Fibroblast of the aortic adventitia (primary cell): ENCODE measurements at places on chromosomes 2 and 18. TPM values are rescaled to one million over a fixed set of nuclear protein-coding genes. Genes with fewer than 3 reads are reported as not detected.
A peak's percentile ranks its signal among the peaks of the same experiment; 100 is the strongest.

- DNase-seq: no peak
These were observed 2.5 kb downstream of the GALNT5 start for GRCh38 chr2:157259960-157260359.

- peak; percentile 78 for DNase-seq
These were observed 124.7 kb downstream of the HDAC4 start for GRCh38 chr2:239275847-239276831.

DNA sequence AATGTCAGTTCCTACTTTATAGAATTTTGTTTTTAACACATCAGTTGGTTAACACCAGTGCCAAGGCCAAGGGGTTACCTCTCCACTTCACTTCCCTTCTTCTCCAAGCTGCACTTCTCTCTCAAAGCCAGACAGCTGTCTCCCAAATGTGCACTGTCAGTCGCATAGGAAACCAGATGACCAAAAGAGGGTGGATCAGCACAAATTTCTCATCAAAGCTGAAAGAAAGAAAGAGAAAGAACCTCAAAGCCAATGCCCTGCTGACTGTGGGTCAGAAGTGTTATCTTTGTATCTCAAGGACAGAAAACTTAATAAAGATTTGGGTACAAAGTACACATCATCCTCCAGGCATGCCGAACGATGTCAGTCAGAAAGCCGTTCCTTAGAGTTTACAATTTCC is 32.2 kb downstream of the SPATS2L start:
- no peak for DNase-seq

GRCh38 chr2:167783261-167784083 is 463.9 kb downstream of the STK39 start:
- DNase-seq: no peak

GRCh38 chr2:69893684-69894551 is at the start of gene SNRNP27:
Gene SNRNP27, plus strand, starts transcription at chr2:69893956. Its CDS starts 29 bp downstream, at chr2:69893985.
- DNase-seq: peak; percentile 88

GRCh38 chr2:203893401-203893800 is 25.8 kb downstream of the CTLA4 start:
- DNase-seq: peak; percentile 95

GRCh38 chr2:20479835-20480234 is 33.0 kb downstream of the RHOB start:
- no peak for DNase-seq

TRMT61B gene
- total RNA-seq: 14.5 and 15.2 TPM in 2 replicates

PSMA8 gene
- not detected in 2 replicates for total RNA-seq

ADAM23 gene
- 1.9 and 7.8 TPM in 2 replicates for total RNA-seq

UCN gene
- total RNA-seq: 0.27 and 1.1 TPM in 2 replicates

GRCh38 chr2:67917332-67918054 is 145.3 kb downstream of the C1D start:
- DNase-seq: peak; percentile 97

DNA sequence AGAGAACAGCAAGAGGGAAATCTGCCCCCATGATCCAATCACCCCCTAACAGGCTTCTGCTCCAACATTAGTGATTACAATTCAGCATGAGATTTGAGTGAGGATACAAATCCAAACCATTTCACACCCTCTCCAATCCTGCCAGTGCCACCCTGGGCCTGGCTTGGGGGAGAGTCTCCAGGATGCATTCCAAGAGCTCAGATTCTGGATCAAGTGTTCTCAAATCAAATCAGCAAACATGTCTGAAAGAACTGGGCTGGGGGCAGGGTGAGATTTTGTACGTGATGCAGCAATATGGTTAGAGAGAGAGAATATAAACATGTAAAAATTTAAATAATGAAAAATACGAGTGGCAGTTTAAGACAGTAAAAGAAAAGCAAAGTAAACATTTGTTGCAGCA is 2100.9 kb upstream of the CELF4 start:
- DNase-seq: no peak

DNA sequence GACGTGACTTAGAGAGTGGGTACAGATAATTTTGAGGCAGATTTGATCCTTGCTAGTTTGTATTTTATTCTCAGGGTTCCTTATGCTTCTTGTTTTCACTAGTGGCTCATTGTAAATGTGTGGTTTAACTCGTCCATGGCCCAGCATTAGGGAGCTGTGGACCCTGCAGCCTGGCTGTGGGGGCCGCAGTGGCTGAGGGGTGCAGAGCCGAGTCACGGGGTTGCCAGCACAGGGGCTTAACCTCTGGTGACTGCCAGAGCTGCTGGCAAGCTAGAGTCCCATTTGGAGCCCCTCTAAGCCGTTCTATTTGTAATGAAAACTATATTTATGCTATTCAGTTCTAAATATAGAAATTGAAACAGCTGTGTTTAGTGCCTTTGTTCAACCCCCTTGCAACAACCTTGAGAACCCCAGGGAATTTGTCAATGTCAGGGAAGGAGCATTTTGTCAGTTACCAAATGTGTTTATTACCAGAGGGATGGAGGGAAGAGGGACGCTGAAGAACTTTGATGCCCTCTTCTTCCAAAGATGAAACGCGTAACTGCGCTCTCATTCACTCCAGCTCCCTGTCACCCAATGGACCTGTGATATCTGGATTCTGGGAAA is 269.9 kb downstream of the MYT1L start:
- DNase-seq: no peak

ASB18 gene
- not detected in 2 replicates for total RNA-seq

DNA sequence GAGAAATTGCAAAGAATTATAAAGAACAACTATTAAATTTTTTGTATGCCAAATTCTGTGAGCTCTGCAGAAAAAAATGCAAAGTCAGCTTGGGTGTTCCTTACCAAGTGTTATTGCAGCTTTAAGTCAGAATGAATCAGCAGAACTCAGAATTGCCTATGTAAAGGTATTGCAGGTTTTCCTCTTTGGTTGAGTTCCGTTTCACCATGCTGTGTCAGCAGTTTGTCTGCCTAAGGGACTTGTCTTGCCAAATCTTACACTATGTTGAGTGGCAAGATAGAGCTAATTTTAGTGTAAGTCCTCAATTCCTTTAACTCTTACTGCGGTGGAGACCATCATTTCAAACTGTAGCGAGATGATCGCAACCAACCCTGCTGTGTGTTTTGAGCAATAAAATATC is 38.8 kb downstream of the ADAM23 start:
- DNase-seq: peak; percentile 16

GRCh38 chr2:113211226-113212105 is 37.7 kb downstream of the PSD4 start:
- peak; percentile 65 for DNase-seq

- DNase-seq: peak; percentile 8
These were observed 315.0 kb upstream of the SLC39A10 start for GRCh38 chr2:195342061-195342460.

DNA sequence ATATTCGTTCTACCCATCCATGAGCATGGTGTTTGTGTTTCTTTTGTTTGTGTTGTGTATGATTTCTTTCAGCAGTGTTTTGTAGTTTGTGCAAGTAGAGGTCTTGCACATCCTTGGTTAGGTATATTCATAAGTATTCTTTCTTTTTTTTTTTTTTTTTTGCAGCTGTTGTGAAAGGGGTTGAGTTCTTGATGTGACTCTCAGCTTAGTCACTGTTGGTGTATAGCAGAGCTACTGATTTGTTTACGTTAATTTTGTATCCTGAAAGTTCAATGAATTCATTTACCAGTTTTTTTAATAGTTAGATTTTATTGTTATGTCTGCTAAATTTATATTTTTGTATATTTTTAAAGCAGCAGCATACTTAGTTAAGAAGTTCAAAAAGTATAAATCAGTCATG is 834.4 kb upstream of the NRXN1 start:
- no peak for DNase-seq

GRCh38 chr18:50820901-50821520 is 1.2 kb upstream of the MRO start:
- no peak for DNase-seq

HOXD4 gene
- total RNA-seq: 1.1 TPM in 1 of 2 replicates, not detected in the other

TXNDC2 gene
- 0.16 and 0.27 TPM in 2 replicates for total RNA-seq

DNA sequence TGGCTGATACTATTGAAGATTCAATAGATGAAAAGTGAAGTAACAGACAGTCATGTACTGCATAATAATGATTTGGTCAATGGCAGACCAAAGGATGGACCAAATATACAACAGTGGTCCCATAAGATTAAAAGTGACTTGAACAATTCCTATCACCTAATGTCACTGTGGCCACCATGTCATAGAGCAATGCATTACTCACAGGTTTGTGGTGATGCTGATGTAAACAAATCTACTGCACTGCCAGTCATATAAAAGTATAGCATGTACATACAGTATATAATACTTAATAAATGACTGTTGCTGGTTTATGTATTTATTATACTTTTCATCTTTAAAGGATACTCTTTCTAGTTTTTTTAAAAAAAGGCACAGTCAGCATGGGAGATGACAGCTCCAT is 99.9 kb downstream of the USP34 start:
- DNase-seq: no peak

CYP27A1 gene
- 10.5 and 42.8 TPM in 2 replicates for total RNA-seq
